DMS79 treated with DMSO at 0.1 percent for 48 hours (cell line): ENCODE measurements at places on chromosomes 12 and 14.

DNA sequence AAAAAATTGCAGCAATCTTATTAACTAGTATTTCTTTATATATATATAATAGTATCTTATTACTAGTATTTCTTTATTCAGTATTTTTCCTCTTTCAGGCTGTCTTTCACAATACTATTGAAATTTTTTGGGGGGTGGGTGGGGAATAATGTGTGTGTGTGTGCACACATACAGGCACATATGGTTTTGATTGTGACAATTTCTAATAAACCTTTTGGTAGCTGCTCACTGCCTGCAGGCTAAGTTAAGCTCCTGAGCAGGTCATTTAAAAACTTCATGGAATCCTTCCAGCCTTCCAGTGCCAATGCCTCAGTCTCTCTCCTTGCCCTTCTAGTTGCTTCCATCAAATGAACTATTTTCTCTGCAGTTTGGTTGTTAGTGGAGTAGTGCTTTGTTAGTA, 490.1 kb downstream of the PCNX1 start:
- no peak for DNase-seq

- no peak for DNase-seq
These were observed 126.8 kb upstream of the NCOR2 start for GRCh38 chr12:124694250-124694649.

- no peak for DNase-seq
These were observed 189.0 kb upstream of the CDKN3 start for GRCh38 chr14:54207476-54208462.

DNA sequence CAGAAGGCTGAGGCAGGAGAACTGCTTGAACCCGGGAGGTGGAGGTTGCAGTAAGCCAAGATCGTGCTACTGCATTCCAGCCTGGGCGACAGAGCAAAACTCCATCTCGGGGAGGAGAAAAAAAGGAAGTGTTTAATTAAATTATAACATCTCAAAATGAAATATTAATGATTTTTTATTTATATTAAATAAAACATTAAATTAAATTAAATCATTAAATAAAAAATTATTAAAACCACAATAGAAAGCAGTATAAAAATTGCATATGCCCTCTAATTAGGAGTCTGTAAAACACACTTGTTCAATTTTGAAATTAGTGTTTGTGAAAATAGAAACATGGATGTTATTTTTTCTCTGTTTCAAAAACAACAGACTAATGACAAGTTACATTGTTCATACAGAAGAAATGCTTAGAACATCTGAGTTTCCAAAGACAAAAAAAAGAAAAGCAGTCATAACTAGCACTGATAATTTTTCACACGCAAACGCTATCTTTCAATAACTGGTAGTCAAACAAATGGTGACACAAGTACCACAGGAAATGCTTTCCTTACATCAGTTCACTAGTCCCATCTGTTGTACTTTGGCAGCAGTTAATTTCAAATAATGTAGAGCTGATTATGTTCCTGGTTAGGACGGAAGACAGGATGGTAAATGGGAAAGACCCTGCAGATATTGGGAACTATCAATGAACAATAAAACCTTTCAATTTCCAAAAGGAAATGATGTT, 54.9 kb downstream of the HECTD4 start:
- DNase-seq, result no peak

DNA sequence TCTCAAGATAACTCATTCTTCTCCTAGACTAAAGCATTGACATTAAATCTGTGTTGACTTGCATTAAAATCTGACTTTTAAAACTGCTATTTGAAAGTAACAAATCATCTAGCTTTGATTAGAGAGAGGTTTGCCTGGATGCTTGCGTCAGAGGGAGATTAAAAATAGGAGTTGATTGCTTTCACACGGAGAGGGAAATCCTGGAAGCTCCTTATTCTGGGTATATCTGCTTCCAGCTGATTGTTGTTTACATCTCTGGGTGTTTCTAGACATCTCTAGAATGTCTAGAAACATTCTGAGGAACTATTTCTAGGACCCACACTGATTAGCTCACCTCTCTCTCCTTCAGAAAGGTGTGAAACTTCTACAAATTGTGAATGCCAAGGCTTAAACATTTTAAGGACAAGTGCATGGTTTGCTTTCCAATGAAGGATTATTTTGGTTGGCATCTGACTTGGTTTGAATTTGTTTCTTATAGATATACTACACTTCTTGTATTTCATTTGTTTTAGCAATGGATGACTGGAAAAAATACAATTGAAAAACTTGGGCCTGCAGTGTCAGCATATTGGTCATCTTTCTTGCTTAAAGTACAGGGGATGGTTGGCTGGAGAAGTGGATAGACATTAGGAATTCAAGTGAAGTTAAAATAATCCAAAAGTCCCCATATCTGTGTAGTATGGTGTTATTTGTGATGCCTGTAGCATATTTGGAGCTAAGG, 2.1 kb downstream of the DIP2B start:
- no peak for DNase-seq

DNA sequence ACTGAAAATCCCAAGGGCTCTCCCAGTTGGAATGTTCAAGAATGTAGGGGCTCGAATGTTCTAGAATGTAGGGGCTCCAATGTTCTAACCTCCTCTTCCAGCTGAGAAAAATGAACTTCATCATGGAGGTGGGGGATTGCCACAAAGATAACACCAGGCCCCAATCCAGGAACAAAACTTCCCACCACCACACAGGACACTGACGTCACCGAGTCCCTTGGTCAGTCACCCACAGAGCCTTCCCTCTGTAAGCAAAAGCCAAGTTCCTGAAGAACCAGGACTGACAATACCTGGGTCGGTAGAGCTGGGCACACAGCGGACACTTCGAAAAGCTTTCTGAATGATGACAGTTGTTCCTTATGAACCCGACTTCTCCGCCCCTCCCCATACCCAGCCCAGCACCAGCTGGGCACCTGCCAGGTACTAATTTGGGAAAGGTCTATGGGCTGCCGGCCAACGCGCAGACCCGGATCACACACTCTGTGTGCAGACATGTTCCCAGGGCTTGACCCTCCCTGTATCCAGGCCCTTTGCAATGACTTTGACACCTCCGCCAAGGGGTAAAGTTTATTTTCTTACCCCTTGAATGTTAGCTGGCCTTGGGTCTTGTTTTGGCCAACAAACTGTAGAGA, 18.9 kb downstream of the ITPK1 start:
- no peak for DNase-seq

GRCh38 chr14:90756755-90757345, 59.4 kb downstream of the TTC7B start:
- DNase-seq, result no peak

DNA sequence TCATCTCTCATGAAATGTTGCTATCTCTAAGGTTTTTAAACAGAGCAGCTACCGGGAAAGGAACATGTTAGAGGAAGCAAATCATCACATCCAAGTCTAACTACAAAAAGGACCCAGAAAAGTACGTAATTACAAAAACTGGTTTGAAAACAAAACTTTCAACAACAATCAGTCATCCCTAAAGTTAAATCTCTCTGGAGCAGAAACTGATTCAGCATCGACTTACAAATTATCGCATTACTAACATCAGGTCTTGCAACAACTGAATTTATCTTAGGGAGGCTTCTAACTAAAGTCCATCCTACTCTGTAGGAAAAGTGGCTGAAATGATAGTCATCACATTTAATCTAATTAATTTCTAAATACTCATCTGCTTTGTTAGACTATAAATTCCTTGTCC, 137.0 kb downstream of the MED13L start:
- DNase-seq, result no peak

GRCh38 chr14:24327303-24327702, 7.6 kb downstream of the ADCY4 start:
- DNase-seq, result no peak

DNA sequence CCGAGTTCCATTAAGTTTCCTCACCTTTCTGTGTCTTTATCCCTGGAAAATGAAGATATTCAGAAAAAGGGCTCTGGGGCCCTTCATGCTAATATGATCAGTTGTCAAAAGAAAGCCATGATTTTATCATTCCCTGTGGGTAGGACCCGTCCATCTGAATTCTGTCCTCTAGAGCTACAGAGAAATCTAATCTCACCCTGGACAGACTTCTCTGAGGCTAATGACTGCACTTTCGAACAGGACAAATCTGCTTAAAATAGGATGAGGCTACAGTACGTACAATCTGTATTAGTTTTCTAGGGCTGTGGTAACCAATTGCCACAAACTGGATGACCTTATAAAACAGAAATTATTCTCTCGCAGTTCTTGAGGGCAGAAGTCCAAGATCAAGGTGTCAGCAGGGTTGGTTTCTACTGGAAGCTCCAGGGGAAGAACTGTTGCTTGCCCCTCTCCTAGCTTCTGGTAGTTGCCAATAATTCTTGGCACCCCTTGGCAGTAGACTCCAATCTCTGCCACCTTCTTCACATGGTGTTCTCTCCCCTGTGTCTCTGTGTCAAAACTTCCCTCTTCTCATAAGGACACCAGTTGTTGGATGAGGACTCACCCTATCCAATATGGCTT, 1.3 kb downstream of the AK7 start:
- no peak for DNase-seq

- peak; percentile 53 for DNase-seq
These were observed 1.1 kb upstream of the USP15 start for GRCh38 chr12:62258941-62259630.
